ENCODE measurements at places on chromosomes 3 and 15.

GRCh38 chr3:66452303-66453011 lies 48.4 kb downstream of the LRIG1 start:
- no peak for DNase-seq

- no peak for DNase-seq
Observed at GRCh38 chr3:175267121-175267531, 408.0 kb downstream of the NAALADL2 start.

- DNase-seq = peak; percentile 72
Observed at GRCh38 chr3:152258448-152259393, 10.0 kb upstream of the MBNL1 start.

- DNase-seq = no peak
Observed at GRCh38 chr3:44915702-44916438, 41.5 kb downstream of the TGM4 start.

- peak; percentile 62 for DNase-seq
Observed at GRCh38 chr3:37243820-37244748, 69.7 kb upstream of the LRRFIP2 start.

- no peak for DNase-seq
Observed at GRCh38 chr15:49521802-49522201, 98.8 kb downstream of the FGF7 start.

- DNase-seq = no peak
Observed at GRCh38 chr15:50590288-50590687, 43.8 kb upstream of the USP50 start.

GRCh38 chr3:29511701-29512100 lies 230.8 kb downstream of the RBMS3 start:
- DNase-seq = no peak

GRCh38 chr3:78645628-78646310 lies 1122.0 kb downstream of the ROBO1 start:
- DNase-seq = peak; percentile 36

- no peak for DNase-seq
Observed at GRCh38 chr15:25694823-25695312, 168.3 kb downstream of the ATP10A start.

DNA sequence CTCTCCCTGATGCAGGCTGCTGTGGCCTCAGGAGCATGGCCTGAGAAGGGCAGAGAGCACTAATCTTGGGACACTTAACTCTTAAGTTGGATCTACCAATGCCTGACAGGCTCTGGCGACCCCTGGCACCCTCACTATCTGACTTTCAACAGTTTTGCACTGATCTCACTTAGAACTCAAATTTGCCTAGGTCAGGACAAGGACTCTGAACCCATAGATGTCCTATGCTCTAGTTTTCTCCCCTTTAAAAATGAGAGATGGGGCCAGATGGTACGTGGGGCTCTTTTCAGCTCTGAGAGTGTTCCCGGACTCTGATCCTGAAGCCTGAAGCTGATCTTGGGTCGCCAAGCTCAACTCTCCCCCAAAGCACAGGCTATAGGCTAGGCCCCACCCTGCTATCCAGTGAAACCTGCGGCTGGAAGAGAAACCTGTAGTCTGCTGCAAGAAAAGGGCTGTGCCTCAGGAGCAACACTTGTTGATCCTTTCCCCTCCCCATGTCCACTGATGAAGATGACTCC lies 65.7 kb downstream of the RPL39L start:
- no peak for DNase-seq

DNA sequence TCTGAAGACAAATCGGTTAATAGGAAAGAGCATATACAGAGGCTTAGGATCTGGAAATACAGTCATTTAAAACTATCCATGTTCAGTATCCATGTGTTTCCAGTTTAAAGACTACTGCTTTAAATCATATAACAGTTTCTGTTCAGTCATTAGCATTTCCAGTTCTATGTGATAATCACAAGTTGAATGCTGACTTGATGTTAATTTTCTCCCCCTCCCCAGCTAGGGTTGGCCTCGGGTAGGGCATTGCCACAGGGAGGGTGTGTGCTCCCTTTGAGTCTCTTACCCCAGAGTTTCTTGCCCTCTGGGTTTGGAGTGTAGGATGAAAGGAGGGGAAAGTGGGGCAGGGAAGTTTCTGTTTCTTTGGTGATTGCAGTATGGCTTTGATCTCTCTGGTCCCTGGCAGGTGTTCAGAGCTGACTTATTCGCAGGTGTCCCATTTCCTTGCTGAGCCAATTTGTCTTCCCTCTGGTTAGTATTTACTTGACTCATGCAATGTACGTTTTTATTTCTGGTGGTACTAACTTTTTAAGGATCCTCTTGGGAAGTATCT lies 86.3 kb downstream of the SH3GL3 start:
- no peak for DNase-seq

- no peak for DNase-seq
Observed at GRCh38 chr3:158095111-158095813, 11.0 kb downstream of the SHOX2 start.

DNA sequence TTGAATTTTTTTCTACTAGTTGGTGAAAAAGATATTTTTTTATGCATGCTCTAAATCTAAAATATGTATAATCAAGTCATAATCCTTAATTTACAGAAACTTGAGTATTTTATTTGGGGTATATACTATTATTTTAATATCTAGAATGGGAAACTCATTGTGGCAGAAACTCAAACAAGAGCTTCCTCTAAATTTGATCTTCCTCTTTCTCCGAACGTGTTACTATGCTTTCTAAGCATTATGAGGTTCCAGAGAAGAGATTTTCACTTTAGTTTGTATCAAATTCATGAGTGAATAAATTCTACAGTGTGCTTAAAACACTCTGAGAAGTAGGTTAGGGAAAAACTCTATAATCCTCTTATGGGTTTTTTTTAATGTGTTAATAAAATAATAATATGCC lies 173.1 kb downstream of the POTEB3 start:
- no peak for DNase-seq

GRCh38 chr3:196202516-196202970 lies 8.7 kb downstream of the ZDHHC19 start:
- no peak for DNase-seq

DNA sequence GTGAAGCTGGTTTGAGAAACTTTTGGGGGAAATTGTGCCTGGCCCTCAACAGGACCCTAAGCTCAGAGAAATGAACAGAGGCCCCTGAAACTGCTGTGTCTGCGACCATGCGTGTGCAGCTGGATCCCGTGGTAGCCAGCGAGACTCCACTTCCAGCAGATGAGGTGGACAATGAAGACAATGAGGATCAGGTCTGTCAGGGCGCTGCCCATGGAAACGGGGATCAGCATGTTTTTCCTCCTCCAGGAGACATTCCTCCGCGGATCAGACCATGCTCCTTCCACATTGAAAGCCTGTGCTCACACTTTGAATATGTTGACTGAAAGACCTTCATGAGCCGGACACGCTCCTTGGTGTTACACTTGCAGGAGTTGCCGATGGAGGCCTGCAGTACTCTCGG lies 1439.8 kb upstream of the ALCAM start:
- DNase-seq = no peak

GRCh38 chr15:95134431-95135110 lies 903.2 kb downstream of the MCTP2 start:
- DNase-seq = no peak

GRCh38 chr3:46947981-46948791 lies 28.4 kb downstream of the CCDC12 start:
- DNase-seq = no peak

DNA sequence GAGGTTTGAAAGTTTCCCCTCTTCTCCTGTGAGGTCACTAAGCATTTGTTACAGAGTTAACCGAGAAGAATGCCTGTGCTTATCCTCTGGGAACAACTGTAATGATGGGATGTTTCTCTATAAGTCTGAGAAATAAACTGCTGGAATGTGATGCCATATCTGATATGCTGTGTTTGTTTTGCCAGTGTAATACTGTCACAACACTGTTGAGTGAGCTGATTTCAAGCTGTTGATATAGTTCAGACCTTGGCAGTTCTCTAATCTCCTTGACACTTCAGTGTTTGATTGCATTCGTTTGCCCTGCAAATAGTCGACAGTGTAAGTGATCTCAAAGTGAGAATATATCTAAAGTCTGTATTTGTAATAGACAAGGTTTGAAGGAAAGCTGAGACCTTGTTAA lies 73.3 kb downstream of the PTPRG start:
- no peak for DNase-seq

- DNase-seq = no peak
Observed at GRCh38 chr3:48695393-48695753, 9.7 kb upstream of the NCKIPSD start.

GRCh38 chr3:75329476-75330097 lies 334.5 kb upstream of the FRG2C start:
- DNase-seq = no peak

- DNase-seq = no peak
Observed at GRCh38 chr15:70281811-70282307, 184.1 kb upstream of the TLE3 start.

DNA sequence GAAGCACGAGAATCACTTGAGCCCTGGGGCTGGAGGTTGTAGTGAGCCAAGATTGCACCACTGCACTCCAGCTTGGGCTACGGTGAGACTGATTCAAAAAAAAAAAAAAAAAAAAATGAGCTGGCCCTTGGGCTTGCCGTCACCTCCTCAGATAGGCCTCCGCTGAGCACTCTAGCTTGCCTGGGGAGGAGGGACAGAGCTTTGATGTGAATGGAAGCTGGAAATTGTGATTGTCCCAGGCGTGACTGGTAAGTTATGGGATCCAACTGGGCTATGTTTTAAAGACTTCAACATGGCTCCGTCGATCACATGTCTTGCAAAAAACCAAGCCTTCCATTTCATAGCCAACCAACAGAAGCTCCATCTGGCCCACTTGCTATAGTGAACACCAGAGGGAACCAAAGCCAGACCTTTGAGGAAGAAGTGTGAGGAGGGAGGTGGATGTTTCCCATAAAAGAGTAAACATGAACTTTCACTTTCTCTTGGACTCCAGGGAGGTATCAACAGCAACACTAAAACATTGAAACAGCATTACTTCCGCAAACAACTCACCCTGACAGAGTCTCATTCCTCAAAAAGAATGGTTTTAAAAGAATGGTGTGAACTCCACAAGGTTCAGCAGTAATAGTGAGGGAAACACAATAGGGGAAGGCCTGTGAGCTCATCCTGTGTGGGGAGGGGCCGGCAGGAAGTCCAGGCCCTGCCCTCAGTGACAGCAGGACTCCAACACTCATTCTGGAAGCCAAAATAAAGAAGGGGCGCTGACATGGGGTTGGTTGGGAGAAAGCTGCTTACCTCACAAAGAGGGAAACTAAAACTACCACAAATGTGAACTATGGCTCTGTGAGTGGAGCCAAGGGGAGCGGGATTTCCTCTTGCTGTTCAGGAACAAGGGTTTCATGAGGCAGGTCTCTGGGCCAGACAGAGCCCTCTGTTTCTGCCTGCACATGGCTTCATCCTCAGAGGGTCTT lies 59.2 kb upstream of the IL12A start:
- DNase-seq = peak; percentile 6

DNA sequence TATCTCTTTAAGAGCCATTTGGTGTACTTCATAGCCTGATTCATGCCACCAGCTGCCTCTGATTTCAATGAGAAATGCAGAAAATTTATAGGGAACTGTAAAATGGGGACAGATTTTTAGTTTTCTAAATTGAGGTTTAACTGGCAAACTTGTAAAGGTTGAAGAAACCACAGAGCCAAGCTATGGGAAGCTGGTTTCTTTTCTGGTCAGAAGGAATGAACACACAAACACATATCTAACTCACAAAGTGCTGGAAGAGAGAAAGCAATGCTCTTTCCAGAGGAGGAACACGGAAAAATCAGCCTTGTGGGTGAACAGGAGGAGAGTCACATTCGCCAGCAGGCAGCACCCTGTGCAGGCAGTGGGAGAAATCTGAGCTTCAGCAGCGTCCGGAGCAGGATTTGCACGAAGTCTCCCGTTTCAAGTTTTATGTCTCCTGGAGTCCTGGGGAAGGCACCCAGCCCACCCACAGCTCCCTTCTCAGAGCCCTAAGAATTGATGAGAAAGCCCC lies 481 bp downstream of the MASP1 start:
- no peak for DNase-seq

GRCh38 chr15:59699810-59700431 lies 10.8 kb upstream of the BNIP2 start:
- DNase-seq = no peak

- no peak for DNase-seq
Observed at GRCh38 chr15:51833772-51834171, 4.3 kb downstream of the TMOD3 start.
